D341Med (cell line): ENCODE measurements at places on chromosomes 16 and 17.

GRCh38 chr16:720447-720989 lies 428 bp upstream of the ANTKMT start:
- peak; percentile 71 for DNase-seq

GRCh38 chr17:38449364-38449763 lies 21.1 kb downstream of the ARHGAP23 start:
- no peak for DNase-seq

DNA sequence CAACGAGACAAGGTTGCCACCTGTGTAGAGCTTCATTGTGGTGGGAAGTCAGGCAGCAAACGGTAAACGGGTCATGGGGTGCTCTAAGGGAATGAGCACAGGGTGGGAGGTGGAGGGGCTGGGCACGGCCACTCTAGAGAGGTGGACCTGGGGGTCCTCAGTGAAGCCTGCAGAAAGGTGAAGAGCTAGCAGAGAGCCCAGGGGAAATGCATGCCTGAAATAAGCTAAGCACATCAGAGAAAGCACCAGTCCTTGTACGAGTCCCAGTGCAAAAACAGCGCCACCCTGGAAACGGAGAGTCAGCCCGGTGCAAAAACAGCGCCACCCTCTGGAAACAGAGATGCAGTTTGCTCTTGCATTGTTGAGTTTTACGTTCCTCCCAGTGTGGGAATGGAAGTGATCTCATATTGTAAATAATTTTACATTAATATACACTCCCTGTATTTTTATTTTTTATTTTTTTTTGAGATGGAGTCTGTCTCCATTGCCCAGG lies 65.0 kb downstream of the TBC1D16 start:
- DNase-seq, result peak; percentile 84

- no peak for DNase-seq
Measured at GRCh38 chr16:86634292-86634691, 55.9 kb downstream of the FOXL1 start.

- DNase-seq, result no peak
Measured at GRCh38 chr16:81876273-81876900, 97.3 kb downstream of the PLCG2 start.

DNA sequence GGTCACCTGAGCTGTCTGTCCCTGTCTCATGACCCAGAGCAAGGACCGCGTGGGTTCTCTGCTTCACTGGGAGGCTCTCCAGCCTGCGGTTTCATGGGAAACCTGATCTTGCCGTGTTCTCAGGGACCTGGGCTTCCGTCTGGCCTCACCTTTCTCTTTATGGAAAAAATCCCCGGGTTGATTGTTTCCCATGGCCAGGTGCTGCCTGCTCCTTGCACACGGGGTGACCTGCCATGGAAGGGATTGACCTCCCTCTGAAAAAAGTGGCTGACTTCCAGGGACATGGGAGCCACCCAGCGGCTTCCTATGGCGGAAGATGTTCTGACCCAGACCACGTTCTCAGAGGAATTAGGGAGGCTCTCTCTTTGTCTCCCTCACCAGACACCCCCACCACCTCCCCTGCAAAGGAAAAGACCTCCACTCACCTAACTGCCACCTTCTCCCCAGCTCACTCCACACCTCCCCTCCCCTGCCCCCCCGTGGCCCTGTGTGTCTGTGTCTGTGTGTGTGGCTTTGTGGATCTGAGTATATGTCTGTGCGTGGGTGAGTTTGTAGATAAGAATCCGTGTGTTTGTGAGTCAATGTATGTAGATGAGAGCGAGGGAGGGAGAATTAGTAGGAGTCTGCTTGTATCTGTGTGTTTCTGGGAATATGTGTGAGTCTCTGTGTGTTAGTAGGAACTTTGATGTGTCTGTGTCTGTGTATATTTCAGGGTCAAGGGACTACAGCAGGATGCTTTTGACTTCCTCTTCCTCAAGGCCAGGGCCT lies 154.6 kb downstream of the NTN1 start:
- no peak for DNase-seq

GRCh38 chr17:42159796-42160530 lies 5.2 kb upstream of the RAB5C start:
- no peak for DNase-seq

- no peak for DNase-seq
Measured at GRCh38 chr16:58582133-58582532, 47.5 kb downstream of the CNOT1 start.

DNA sequence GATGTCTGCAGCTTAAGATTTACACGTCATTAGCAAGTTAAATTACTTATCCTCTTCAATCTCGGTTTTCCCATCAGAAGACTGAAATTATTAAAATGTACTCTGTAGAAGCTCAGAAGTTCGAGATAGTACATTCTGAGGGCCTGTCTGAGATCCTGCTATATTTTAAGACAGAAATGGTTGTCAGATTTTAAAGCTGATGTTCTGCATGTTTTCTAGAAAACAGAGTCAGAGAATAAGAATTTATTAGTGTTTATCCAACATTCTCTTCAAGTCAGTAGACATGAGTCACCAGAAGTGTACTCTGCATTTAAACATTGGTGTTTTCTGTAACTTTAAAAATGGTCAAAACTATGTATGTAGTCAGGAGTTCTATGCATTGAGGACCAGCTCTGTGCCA lies 155.2 kb upstream of the MYOCD start:
- no peak for DNase-seq

- DNase-seq, result no peak
Measured at GRCh38 chr16:23907457-23907902, 71.7 kb downstream of the PRKCB start.

DNA sequence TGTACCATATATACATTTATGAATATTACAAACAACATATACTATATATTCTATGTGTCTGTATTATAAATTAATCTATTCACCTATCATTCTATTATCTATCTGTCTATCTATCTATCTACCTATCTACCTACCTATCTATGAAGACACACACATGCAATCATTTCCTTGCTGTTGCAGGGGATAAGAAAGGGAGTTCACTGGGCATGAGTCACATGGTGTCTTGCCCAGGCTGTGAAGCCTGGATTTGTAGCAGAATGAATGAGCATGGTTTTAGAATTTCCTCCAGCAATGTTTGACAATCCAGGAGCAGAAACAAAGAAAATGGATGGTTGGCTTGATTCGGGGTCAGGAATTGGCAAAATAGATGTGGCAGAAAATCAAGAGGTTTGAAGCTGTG lies 23.2 kb upstream of the FAM20A start:
- no peak for DNase-seq

DNA sequence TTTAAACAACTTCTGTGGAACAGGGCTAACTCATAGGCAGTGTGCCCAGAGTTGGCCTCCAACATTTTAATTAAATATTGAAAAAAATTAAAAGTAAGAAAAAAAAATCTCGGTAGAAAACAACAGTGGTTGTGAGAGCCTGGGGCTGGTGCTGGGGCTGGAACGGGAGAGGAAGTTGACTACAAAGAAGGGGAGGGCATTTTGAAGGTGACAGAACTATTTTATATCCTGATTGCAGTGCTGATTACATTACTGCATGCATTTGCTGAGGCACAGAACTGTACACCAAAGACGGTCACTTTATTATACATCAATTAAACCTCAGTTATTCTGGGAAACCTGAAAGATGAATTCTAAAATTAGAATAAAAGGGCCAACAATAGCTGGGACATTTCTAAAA lies 142.5 kb downstream of the PARN start:
- no peak for DNase-seq

DNA sequence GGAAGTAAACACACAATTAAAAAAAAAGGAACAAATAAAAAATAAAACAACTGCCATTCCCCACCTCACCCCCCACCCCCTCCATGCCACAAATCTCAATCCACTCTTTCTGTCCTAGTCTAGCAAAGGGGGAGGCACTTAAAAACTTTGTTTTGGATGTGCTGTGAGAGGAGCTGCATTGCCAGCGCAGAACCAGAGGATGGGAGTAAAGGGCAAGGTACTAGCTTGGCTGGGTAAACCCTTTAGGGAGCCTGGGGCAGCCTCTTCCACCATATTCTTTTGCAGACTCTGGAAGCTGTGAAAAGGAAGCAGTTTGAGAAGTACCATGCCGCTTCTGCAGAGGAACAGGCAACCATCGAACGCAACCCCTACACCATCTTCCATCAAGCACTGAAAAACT lies 1.4 kb downstream of the MRPS7 start:
- no peak for DNase-seq

GRCh38 chr17:75499313-75500022 lies 15.9 kb downstream of the CASKIN2 start:
- no peak for DNase-seq

DNA sequence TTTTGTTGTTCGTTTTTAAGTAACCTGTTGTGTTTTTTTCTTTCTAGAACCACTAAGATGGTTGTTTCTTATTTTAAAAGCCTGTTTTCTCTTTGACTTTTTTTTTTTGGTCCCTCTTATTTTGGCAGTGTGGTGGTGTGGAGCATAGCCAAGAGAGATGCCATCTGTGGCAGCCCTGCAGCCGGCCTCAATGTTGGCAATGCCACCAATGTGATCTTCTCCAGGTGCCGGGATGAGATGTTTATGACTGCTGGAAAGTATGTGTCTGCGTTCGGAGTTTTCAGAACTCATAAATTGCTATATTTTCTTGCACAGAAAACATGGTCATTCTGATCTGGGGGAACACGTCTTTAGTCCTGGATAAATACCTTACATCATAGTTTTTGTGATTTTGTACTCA lies 17.6 kb downstream of the CFAP52 start:
- DNase-seq, result no peak

GRCh38 chr16:50193594-50193993 lies 40.5 kb downstream of the TENT4B start:
- DNase-seq, result no peak

DNA sequence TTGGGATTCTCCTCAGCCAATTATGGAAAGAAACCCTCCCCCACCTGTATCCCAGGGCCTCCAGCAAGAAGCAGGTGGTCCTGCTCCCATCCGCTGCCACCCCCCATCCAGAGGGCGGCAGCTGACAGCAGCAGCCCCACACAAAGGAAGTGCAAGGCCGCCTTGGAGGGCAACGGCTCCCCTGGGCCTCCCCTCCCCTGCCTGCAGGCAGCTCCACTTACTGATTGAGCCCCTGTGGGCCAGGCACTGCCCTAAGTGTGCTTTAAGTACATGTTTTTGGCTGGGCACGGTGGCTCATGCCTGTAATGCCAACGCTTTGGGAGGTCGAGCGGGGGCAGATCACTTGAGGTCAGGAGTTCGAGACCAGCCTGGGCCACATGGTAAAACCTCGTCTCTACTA lies 257.6 kb downstream of the PARN start:
- DNase-seq, result no peak

- DNase-seq, result no peak
Measured at GRCh38 chr17:50471009-50471905, 2.6 kb upstream of the CHAD start.

GRCh38 chr16:31453255-31454204 lies 5.8 kb upstream of the ARMC5 start:
- DNase-seq, result no peak

DNA sequence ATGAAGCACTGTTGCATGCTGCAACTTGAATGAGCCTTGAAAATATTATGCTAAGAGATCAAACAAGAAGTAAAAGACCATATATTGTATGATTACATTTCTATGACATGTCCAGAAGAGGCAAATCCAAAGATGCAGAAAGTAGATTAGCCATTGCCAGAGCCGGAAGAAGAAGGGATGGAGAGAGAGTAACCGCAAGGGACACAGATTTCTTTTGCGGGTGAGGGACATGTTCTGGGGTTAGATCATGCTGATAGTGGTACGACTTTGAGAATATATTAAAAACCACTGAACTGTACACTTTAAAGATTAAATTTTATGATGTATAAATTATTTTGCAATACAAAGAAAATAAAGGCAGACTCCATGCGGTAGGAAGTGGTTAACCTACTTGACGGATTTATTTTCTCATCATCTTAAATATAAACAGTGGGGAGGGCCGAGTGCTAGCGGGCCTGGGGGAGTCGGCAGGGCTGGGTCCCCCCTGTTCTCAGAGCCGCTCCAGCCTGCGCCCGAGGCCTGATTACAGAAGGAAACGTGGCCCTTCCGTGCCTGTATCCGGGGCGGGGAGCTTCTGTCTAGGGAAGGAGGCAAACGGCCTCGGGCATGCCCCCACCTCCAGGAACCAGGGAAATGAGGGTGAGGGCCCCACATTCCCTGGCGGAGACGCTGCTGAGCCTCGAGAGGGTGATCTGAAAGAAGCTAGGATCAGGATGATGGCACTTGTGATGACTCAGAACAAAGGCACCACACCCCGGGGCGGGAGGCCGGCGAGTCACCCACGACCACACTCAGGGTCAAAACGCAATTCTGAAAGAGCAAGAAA lies 48.0 kb downstream of the SHCBP1 start:
- DNase-seq, result no peak

DNA sequence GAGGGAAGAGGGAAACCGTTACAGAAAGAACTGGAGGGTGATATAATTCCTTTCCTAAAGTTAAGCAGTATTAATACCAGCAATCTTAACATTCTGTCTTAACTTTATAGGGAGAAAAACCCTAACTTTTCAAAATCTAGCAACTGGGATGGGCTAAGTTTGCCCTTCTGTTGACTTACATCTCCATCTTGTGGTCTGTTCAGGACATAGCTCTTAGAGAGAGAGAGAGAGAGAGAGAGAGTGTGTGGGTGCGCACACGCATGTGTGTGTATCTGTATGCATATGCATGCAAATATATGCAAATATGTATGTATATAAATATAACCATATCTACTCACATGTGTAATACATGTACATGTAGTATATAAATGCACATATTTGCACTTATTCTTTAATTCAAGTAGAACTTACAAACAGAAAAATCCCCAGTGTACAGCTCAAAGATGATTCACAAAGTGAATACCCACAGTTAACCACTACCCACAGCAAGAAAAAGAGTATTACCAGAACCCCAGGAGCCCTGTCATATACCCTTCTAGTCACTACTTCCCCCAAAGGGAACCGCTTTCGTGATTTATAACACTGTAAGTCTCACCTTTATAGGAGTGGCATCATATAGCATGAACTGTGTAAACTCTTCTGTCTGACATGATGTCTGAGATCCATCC lies 46.5 kb downstream of the STX8 start:
- DNase-seq, result peak; percentile 21

DNA sequence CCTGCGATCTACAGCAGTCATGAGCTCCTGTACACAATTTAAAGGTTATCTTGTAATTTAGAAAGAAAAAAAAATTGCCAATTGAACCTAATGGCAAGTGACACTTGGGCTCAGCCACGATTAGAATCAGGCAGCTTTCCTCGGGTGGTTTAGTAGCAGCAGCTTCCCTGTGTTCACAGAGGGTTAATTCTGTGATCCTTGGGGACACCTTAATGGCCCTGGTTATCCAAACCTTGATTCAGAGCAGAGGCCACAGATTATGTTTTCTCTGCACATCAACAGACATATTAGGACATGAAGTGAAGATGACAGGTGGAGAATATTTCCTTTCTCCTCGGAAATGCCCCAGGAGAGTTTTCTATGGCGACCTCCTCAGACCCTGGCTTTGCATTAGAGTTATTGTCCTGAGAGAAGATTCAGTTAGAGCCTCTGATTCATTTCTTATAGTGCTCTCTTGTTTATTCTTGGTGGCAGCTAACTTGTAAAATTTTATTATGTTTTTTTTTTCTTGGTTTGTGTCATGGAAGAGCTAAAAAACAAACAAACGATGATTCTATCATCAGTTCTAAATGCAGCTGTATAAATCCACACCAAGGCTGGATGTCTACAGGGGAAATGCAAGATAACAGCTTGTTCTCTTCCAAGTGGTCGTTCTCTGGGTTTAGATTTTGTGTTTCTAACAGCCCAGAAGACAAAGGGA lies 351.2 kb upstream of the DYNLRB2 start:
- no peak for DNase-seq

- DNase-seq, result no peak
Measured at GRCh38 chr17:27579897-27580321, 51.1 kb upstream of the LGALS9 start.
